ENCODE measurements at places on chromosomes 13 and 19. TPM values are rescaled to one million over a fixed set of nuclear protein-coding genes. Genes with fewer than 3 reads are reported as not detected.

DNA sequence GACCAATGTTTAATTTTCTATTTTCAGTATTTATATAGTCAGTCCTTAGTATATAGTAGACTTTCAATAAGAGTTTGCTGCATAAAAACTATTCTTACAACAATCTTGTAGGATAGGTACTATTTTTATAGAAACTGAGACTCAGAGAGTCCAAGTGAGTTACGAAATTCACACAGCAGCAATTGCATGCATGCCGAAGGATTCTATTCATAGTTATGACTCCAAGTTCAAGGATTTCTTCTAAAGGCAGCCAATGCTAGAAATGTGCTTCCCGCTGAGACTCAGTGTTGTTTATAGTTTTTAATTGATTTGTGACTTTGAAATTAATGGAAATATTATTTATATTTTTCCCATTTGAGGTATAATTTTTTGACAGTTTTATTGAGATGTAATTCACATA lies 62.7 kb upstream of the CSNK1A1L start:
- H3K27me3 ChIP-seq = no peaks in the 10 kb centered on the region
- H3K36me3 ChIP-seq = no peaks in the 10 kb centered on the region
- H3K27ac ChIP-seq = no peak overlapping the region
- no peaks in the 10 kb centered on the region for H3K4me1 ChIP-seq

Gene ALDH16A1
- total RNA-seq = 35.5 TPM

Gene SIGLECL1
- total RNA-seq = not detected

DNA sequence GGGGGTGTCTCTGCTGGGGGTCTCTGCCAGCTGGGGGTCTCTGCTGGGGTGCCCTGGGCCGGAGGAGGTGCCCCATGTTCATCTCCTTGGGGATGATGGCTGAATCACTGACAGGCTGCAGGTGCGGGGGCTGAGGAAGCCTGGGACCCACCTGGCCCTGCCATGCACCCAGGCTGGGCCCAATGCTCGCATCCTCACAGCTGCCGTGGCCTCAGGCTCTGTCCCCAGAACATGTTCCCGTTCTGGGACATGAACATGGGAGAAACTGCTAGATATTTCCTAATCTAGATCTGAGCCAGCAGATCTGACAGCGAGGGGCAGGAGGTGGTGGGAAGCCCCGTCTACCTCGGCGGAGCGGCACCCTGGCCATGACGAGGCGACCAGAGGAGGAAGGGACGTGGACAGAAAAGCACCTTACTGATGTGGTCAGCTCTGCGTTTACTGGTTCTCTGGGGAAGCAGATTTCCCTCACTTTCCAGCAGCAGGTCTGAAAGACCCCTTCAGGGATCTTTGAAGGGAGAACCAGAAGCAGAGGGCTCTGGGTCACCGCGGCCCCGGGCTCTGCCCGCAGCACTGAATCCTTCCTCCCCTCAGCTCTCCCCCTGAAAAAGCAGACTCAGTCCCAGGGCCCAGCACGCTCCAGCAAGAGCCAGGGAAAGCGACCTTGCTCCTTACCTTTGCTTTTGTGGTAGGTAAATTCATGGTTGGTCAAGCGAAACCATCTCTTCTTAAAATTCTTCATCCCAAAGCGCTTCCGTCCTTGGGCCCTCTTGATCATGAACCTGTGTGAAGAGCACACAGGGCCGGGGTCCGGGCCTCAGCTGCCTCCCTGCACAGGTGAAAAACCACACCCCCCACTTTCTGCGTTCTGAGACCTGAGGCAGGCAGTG lies 26.5 kb upstream of the C13orf46 start:
- peak overlapping the region; percentile 65 for H3K27ac ChIP-seq
- no peaks in the 10 kb centered on the region for H3K36me3 ChIP-seq
- peak; percentile 69 for DNase-seq
- H3K27me3 ChIP-seq = no peaks in the 10 kb centered on the region
- H3K4me1 ChIP-seq = peaks cover 38% of the 10 kb centered on the region
- no peak overlapping the region for H3K4me3 ChIP-seq

DNA sequence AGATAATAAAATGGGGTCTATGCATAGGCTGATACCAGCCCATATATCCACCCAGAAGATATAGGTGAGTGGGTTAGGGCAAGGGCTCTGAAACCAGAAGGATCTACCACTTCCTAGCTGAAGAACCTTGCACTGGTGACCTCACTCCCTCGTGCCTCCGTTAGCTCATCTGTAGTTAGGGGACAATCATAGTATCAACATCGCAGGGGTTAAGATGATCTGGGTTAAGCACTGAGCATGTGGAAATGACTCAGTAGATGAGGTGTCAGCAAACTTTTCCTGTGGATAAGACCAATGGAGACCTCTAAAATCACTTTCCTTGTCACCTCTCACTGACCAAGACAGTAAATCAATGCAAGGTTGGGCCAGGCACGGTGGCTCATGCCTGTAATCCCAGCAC lies 30.5 kb downstream of the TNFSF14 start:
- H3K27ac ChIP-seq = no peak overlapping the region
- no peaks in the 10 kb centered on the region for H3K27me3 ChIP-seq
- no peaks in the 10 kb centered on the region for H3K36me3 ChIP-seq
- H3K4me1 ChIP-seq = no peaks in the 10 kb centered on the region

GRCh38 chr13:44278166-44278565 lies 95.5 kb upstream of the SERP2 start:
- no peak overlapping the region for H3K27ac ChIP-seq
- H3K27me3 ChIP-seq = no peaks in the 10 kb centered on the region
- peaks cover 14% of the 10 kb centered on the region for H3K4me1 ChIP-seq
- no peak for DNase-seq

DNA sequence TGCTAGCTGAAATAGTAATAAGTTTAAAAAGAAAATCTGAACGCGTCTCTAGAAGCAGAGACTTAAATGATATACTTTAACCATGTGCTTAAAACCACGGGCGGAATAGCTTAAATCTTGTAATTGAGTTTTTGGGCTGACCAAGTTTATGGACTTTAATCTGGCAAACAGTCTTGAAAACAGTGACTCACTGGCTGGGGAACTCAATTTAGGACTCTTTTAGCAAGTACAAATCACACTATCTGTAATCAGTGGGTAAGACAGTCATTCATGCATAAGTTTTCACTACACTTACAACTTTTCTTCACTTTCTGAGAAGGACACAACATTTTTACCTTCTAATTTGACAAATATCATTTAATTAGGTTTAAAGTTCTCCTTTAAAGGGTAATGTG lies 26.8 kb downstream of the ZNF627 start:
- no peak overlapping the region for H3K4me3 ChIP-seq
- no peak for DNase-seq
- peaks cover 5% of the 10 kb centered on the region for H3K36me3 ChIP-seq
- no peak overlapping the region for H3K27ac ChIP-seq
- H3K4me1 ChIP-seq = peaks cover 6% of the 10 kb centered on the region

Gene DUXA
- not detected for total RNA-seq

Gene CERS1
- total RNA-seq = 0.63 TPM
